Activated B cell treated with CpG ODN at 0.5 μM for 24 hours (primary cell): ENCODE measurements at places on chromosomes 4 and X. TPM values are rescaled to one million over a fixed set of nuclear protein-coding genes. Genes with fewer than 3 reads are reported as not detected.

DNA sequence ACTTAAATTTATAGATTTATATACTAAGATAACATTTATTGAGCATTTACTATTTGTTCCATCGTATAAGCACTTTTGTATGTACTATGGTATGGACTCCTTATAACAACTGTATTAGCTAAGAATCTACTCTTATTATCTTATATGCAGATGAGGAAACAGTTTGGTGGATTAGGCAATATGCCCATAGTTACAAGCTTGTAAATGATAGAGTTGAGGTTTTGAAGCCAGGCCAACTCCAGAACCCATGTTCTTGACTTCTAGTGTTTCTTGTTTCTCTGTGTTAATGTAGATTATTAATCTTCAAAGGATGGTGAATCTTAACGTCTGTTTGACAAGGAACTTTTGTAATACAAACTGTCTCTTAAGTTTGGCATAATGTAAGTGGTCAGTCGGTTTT, 71.3 kb downstream of the STIM2 start:
- H3K27ac ChIP-seq = no peak overlapping the region
- no peaks in the 10 kb centered on the region for H3K27me3 ChIP-seq
- no peak for DNase-seq
- H3K4me1 ChIP-seq = peaks cover 46% of the 10 kb centered on the region
- H3K36me3 ChIP-seq = peaks cover 11% of the 10 kb centered on the region

GRCh38 chrX:52015794-52016193, 53.2 kb downstream of the MAGED4B start:
- no peak for DNase-seq
- peaks cover 1% of the 10 kb centered on the region for H3K27me3 ChIP-seq
- no peaks in the 10 kb centered on the region for H3K36me3 ChIP-seq

DNA sequence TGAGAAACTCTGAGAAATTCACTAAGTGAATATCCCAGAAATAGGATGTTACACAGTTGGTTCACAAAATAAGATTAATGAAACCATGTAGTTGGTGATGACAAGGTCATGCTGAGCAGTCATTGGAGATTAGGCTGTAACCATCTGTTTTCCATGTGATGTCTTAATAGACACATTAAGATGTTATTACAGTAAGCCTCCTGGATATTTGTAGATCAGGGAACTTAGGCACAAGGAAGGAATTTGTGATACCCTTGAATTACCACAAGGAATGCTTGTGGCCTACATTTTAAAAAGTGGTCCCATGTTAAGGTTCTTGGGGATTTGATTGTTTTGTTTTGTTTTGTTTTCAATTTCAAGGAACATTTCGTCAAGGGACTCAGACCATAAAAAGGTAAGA, 185.6 kb upstream of the BANK1 start:
- no peak overlapping the region for H3K4me3 ChIP-seq
- H3K36me3 ChIP-seq = peaks cover 5% of the 10 kb centered on the region
- H3K4me1 ChIP-seq = peaks cover 3% of the 10 kb centered on the region
- no peak for DNase-seq
- no peaks in the 10 kb centered on the region for H3K27me3 ChIP-seq
- H3K27ac ChIP-seq = no peak overlapping the region

DNA sequence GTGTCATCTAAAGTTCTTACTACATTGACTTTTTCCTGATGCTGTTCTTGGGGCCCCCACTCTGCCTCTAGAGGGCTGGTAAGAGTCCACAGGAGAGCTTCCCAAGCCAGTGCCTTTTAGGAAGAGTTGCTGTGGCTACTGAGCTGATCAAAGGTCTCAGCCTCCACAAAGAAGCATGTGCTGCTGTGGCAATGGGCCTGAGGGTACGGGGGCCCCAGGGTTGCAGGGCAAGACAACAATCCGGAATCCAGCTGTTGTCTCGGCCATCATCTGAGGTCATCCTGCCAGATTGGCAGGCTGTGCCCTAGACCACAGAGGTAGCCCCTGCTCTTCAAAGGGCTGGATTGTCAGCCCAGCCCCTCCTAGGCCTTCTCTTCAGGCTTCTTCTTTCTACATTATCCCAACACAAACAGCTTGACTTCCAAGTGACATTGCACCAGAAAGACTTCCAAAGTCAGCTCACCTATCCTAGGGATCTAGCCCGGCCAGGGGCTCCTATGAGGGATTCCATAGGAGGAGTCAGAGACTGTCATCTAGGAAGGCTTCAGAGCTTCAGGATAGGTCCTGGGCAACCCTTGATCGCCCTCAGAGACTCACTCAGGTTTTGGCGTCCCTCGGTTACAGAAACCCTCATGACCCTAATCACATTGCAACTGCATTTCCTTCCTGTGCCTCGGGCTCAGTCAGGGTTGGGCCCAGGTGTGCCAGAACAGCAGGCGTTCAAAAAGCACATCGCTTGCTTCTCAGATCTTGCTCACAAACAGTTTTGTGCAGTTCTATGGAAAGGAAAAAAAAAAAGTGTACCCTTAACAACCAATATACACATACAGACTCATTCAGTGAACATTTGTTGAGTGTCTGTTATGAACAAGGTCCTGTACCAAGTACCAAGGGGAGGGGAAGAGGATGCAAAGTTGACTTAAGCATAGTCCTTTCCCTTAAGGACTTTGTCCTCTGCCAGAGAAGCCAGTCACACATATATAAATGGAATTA, 27.8 kb downstream of the SLC25A5 start:
- no peak for DNase-seq
- peak overlapping the region; percentile 20 for H3K27ac ChIP-seq

- H3K36me3 ChIP-seq = no peaks in the 10 kb centered on the region
- H3K27me3 ChIP-seq = no peaks in the 10 kb centered on the region
- H3K27ac ChIP-seq = no peak overlapping the region
- H3K4me3 ChIP-seq = no peak overlapping the region
- H3K4me1 ChIP-seq = no peaks in the 10 kb centered on the region
Measured at GRCh38 chr4:97530676-97531075, 612.6 kb downstream of the STPG2 start.

Gene BEND4
- total RNA-seq = 14.1 TPM in 2 replicates
